ENCODE measurements at places on chromosomes 2 and 18.

GRCh38 chr2:95012881-95013550 lies 12.5 kb upstream of the MAL start:
- no peak for DNase-seq

GRCh38 chr18:42576124-42576523 lies 539.4 kb downstream of the RIT2 start:
- no peak for DNase-seq

GRCh38 chr2:40292291-40292690 lies 159.6 kb downstream of the SLC8A1 start:
- no peak for DNase-seq

DNA sequence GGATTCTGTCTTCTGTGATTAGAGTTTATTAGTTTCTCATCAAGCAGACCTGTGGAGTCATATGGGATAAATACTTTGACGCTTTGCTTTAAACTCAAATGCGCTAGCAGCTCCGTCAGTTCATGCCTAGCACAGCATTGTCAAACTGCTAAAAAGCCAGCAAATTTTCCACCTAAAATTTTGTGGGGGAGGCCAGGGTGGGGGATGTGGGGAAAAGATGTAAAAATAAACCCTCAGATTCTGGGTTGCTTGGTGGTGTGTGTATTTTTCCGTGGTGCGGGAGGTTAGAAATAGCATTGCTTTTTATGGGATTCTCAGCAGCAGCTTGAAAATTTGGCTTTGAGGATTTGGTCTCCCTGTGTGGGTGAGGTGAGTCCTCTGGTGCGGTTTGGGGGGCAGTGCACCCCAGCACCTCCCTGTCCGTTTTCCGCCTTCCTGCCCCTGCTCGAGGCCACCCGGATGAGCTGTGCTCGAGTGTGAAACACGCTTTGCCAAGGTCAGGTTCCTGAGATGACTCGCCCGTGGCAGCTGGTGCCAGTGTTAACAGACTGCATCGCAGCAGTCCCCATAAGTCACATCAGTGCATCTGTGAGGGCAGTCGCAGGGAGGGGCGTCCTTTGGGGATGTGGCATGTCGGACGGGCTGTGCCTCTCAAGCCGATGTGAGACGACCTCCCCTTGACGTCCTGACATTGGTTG lies 65.9 kb downstream of the LDLRAD4 start:
- DNase-seq: no peak

- no peak for DNase-seq
These were observed 141.1 kb downstream of the DCC start for GRCh38 chr18:52481116-52481515.

DNA sequence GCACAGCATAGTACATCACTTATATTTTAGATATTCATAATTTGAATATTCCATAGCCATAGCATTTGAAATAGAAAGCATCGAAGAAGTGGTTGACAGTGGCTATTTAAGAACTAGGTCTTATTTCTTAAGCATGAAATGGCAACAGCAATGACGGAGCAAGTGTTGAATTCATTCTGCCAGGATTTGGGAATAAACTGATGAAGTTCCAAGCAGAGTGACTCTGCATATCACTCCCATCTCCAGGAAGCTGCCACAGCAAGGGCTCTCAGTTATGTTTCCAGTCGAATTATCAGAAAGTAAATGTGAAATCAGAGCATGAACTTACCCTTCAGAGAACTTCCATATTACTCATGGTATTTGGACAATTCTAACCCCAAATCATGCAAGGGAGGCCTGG lies 208.1 kb downstream of the IKZF2 start:
- DNase-seq: no peak

DNA sequence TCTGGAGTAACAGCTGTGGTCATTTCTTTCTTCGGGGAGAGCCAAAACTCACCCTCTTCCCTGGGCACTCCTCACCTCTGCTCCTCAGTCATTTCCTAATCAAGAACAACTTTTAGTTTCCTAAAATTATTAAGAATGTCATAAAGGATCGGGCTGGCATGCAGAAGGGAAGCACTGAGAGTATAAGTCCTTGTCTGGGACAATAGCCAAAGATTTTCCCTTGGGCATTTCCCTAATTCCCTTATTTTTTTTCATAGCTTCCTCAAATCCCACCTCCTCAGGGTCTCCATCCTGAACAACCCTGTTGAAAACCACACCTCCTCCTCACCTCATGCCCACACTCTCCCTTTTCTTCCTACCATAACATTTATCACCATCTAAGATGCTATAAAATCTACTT lies 115.0 kb downstream of the MREG start:
- no peak for DNase-seq

GRCh38 chr18:43830947-43831346 lies 553.7 kb upstream of the SYT4 start:
- DNase-seq: no peak

GRCh38 chr2:11411768-11412448 lies 54.1 kb downstream of the E2F6 start:
- DNase-seq: no peak

- no peak for DNase-seq
These were observed 295.2 kb downstream of the NYAP2 start for GRCh38 chr2:225694664-225695063.

DNA sequence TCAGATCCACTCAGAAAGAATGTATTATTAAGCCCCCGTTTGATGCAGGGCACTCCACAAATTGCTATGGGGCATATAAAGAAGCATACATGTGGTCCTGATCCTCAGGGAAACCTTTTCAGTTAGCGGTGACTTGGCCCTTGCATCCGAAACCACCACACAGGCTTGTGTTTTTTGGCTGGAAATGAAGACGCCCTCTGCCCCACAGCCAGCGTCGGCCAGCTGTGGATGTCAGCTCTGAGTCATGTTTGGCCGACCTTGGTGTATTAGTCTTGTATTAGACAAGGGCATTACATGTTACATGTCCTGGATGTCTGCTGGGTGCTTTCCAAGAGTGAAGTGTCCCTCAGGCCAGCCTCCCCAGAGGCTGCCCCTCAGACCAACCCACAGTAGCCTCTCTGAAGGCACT lies 107.6 kb upstream of the MAP3K20 start:
- DNase-seq: no peak

- no peak for DNase-seq
These were observed 83.6 kb downstream of the KLHL29 start for GRCh38 chr2:23468474-23469141.

- no peak for DNase-seq
These were observed 74.6 kb downstream of the ACAA2 start for GRCh38 chr18:49738721-49739120.

- DNase-seq: no peak
These were observed 196.5 kb downstream of the SATB2 start for GRCh38 chr2:199261239-199261638.

DNA sequence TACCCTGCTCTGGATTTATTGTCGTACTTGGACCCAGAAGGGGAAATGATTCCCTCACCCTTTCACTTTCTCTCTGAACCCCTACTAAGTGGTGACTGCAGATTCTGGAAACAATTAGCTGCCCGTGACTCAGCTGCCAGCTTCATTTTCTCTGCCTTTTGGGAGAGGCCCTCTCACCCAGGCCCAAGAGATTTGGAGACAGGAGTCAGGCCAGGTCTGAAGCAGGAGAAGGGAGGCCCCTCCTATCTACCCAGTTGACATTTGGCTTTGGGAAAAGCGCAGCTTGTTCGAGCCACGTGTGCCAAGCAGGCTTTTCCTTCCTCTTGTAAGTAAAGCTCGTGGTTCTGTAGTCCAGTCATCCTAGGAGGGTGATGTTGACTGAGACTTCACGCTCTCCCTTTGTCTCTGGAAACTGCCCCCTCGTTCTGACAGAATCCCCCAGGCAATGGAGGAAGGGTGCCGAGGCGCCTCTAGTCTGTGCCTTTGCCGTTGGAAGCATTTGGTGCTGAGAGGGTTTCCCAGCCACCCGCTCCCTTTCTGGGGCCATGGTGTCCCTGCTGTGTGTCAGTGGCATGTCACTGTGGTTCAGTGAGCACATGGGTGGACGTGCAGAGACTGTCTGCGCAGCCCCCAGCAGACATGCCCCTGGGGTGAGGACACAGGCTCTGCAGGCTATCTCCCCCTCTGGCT lies 8.6 kb downstream of the OXER1 start:
- DNase-seq: no peak

DNA sequence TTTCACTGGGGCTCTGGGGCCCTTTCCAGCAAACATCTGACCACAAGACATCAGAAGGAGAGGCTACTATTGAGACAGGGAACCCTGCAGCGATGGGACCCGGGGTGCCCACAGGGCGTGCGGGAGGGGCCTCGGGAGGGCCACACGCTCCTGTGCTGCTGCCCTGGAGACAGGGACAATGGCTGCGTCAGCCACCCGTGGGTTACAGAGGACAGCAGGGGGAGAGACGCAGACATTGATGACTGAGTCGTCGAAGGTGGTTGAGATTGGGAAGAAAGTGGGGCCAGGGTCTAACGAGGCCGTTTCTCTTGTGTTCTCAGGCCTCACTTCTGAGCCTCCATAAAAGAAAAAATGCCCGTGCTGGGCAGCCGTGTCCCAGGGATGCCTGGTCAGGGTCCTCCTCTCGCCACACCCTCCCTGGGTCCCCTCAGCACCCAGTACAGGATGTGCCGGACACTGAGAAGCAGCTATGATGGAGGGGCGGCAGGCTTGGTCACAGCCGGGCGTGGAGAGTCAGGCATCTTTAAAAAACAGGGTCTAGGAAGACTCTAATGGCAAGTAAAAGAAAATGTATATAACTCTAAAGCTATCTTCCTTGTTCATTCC lies 73.9 kb downstream of the NDUFA10 start:
- DNase-seq: no peak

- no peak for DNase-seq
These were observed 42.7 kb upstream of the RPL31 start for GRCh38 chr2:100959225-100959880.

GRCh38 chr2:157980020-157980419 lies 103.9 kb upstream of the ACVR1 start:
- DNase-seq: no peak

DNA sequence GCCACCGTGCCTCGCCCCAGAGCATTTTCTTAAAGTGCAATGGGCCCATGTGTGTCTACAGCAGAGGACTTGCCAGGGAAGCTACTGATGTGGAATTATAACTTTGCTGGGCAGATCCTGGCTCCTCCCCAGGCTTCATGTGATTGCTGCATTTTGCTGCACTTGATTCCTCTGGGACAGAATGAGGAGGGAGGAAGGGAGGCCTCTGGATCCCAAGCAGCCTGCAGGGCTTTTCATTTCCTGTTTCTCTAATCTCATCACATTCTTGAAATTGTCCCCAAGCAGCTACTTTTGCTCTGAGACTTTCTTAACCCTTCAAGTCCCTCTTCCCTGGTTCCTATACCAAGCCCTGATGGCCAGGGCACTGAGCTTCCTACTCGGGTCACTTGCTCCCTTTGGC lies 134.4 kb upstream of the SEC11C start:
- no peak for DNase-seq

DNA sequence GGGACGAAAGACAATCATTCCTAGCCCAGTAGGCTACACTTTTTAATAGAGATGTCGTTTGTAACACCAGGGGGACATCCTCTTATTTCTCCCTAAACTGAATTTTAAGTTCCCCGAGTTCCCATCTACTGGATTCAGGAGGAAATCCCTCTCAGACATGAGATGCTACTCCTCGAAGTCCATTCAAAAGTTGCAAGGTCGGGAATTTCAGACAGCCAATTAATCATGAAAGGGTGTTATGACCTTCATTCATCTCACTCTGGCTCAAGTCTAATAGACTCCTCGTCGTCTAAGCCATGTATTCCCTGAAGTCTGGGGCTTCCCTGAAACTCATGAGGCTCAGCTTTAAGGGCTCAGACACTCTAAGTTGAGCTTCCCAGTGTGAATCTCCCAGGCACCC lies 1.2 kb upstream of the DSC3 start:
- no peak for DNase-seq

GRCh38 chr2:112483042-112483473 lies 1.1 kb downstream of the TTL start:
- DNase-seq: no peak

DNA sequence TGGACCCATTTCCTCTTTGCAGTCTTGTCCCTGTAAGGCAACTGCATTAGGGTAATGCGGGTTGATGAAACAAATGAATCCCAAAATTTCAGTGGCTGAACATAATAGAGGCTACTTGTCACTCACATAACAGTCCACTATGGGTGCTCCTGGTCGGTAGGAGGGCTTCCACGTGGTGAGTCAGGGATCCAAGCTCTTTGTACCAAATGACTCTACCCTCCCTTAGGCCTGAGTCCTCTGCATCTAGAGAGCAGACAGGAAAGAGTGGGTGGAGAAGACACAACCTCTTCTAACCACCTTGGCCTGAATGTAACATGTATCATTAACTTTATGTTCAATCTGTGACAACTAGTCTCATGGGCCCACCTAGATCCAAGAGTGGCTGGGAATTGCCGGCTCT lies 86.2 kb upstream of the HAAO start:
- no peak for DNase-seq

GRCh38 chr2:32485399-32485798 lies 128.6 kb downstream of the BIRC6 start:
- no peak for DNase-seq

Data from stimulated activated CD8-positive, alpha-beta memory T cell treated with anti-CD3 and anti-CD28 coated beads, Interleukin-12 subunit alpha, Interleukin-12 subunit beta, amount 100 ng/mL, for 1 hour (primary cell).